MV-4-11 (cell line): ENCODE measurements at places on chromosomes 4 and X.

DNA sequence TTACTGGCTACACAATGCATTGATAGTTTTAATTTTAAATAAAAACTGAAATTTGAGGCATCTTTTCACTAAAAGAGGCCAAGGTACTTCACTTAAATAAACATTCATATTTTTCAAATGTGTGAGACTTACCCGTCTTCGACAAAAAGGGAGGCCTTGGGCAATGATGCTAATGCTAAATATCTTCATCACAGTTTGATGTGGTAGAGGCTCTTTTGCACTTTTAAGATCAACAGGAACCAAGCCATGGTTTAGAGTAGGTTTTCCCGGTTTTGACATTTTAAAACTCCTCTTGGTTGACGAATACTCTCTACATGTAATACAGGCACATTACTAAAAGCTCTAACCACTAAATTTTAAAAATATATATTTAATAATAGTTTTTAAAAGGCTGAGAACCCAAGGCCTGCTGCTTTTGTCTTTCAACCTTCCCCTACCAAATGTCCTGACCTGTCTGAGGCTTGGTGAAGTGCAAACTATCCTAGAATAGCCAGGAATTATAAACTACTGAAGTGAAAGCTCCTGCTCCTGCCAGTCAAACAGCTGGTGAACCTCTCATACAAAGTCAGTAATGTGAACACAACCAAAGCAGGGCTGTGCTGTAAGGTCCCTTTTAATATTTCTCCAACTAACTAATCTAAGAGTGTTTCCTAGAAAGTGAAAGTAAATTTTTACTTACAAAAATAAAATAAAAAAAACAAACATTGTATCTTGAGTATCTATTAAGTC is 153.7 kb downstream of the FBXW7 start:
- DNase-seq: no peak

- DNase-seq: no peak
Measured at GRCh38 chr4:83589279-83589678, 53.4 kb downstream of the GPAT3 start.

- DNase-seq: peak; percentile 41
Measured at GRCh38 chrX:70030301-70030767, 19.4 kb downstream of the AWAT2 start.

GRCh38 chr4:106268786-106269185 is 47.2 kb downstream of the TBCK start:
- DNase-seq: no peak

DNA sequence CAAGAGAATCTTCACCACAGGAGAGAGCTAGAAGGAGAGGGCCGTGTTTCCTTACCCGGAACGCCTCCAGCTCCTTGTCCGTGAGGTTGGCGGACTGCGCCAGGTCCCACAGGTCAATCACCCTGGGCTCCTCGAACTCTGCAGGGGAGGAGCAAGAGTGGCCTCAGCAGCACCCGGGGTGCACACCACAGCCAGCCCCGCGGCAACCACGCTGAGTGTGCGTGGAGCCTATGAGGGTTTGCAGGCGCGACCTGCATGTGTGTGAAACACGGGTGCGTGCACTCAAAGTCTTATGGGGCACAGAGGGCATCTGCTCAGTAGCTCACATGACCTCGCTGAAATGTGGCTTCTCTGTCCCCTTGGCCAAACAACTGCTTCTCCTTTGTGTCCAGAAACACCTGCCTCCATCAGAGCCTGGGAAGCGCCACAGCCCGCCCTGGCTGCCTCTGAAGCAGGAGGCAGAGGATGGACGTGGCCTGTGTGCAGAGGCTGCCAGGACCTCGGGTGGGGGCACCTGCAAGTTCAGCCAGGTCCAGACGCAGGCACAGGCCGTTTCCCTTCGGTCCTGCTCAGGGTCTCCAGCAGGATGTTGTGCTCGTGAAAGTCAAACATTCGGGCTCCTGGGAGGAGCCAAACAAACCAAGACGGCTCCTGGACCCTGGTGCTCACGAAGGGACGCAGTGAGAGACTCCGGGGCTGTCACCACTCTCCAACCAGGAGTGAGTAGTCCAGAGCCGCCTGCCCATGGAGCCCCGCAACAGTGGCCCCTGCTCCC is 16.0 kb downstream of the LRPAP1 start:
- no peak for DNase-seq

GRCh38 chr4:14084598-14084997 is 457.1 kb upstream of the BOD1L1 start:
- DNase-seq: no peak
